Esophagus squamous epithelium (tissue), 5 donors: ENCODE measurements at places on chromosomes 6 and 20. TPM values are rescaled to one million over a fixed set of nuclear protein-coding genes. Genes with fewer than 3 reads are reported as not detected.

DNA sequence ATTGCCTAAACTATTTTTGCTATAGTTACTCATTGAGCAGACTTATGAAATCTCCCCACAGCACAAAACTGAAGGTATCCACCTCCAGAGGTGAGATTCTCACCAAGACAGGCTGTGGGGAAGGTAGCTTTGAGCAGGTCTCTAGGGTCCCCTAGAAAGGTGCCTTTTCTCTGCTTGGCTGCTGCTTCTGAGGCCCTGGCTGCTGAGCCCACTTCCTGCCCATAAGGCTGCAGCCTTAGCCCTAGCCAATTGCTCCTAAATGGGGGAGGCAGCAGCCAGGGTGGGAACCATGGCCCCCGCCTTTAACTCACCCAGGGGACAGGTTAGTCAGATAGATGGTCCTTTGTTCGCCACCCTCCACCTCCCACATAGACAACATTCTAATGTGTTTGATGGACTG, 3.6 kb downstream of the NT5E start:
- H3K4me3 ChIP-seq = no peak overlapping the region
- no peaks in the 10 kb centered on the region for H3K27me3 ChIP-seq
- no peak for DNase-seq
- H3K27ac ChIP-seq = no peak overlapping the region

GRCh38 chr6:593139-593906, 63.6 kb downstream of the HUS1B start:
- no peak overlapping the region for H3K27ac ChIP-seq
- no peaks in the 10 kb centered on the region for H3K36me3 ChIP-seq

GRCh38 chr6:119643876-119644275, 294.3 kb upstream of the MAN1A1 start:
- no peak for DNase-seq
- H3K4me1 ChIP-seq = no peaks in the 10 kb centered on the region
- no peak overlapping the region for H3K27ac ChIP-seq
- no peaks in the 10 kb centered on the region for H3K36me3 ChIP-seq
- H3K27me3 ChIP-seq = no peaks in the 10 kb centered on the region

DNA sequence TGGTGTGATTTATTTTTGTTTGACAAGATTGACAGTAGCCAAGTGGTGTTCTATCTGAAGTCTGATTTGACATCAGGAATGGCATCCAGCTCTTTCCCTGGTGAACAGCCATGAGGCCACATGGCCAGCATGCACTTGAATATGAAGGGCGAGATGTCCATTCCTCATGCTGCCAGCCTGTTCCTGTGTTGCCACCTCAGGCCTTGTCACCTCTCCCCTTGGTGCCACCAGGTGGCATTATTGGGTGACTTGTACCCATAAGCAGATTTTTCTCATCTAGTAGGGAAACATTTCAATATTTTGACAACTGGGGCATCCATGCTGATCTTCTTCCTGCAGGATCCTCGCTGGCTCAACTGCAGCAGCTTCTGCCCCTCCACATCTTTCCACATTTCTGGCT, 199.1 kb downstream of the ERMARD start:
- DNase-seq = no peak
- no peak overlapping the region for H3K27ac ChIP-seq
- H3K4me3 ChIP-seq = no peak overlapping the region
- H3K27me3 ChIP-seq = no peaks in the 10 kb centered on the region

- no peak for DNase-seq
- H3K27me3 ChIP-seq = no peaks in the 10 kb centered on the region
- H3K36me3 ChIP-seq = no peaks in the 10 kb centered on the region
- H3K4me1 ChIP-seq = no peaks in the 10 kb centered on the region
These were observed 106.4 kb upstream of the CEP162 start for GRCh38 chr6:84333842-84334241.

GRCh38 chr6:39530201-39530759, 194.9 kb downstream of the KIF6 start:
- DNase-seq = no peak
- H3K4me1 ChIP-seq = no peaks in the 10 kb centered on the region
- no peaks in the 10 kb centered on the region for H3K27me3 ChIP-seq
- no peak overlapping the region for H3K27ac ChIP-seq
- H3K36me3 ChIP-seq = no peaks in the 10 kb centered on the region

DNA sequence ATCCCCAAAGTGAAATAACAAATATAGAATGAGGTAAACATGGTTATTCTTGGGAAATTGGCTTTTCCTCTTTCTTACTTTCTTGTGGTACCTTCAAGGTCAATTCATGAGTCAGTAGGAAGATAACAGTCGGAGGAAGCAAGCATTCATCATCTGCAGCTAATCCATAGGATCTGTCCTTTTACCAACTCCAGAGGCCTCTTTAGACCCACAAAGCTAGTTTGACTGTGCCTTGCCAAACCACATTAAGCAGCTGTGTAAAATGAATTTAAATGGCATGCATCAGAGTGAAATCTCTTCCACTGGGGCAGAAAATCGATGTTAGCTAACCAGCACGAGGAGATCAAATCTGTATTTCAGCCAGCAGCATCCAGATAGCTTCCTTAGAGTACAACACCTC, 171.3 kb downstream of the TMEM242 start:
- peaks cover 62% of the 10 kb centered on the region for H3K36me3 ChIP-seq
- peaks cover 17% of the 10 kb centered on the region for H3K4me1 ChIP-seq
- no peak overlapping the region for H3K4me3 ChIP-seq
- H3K27ac ChIP-seq = no peak overlapping the region

DNA sequence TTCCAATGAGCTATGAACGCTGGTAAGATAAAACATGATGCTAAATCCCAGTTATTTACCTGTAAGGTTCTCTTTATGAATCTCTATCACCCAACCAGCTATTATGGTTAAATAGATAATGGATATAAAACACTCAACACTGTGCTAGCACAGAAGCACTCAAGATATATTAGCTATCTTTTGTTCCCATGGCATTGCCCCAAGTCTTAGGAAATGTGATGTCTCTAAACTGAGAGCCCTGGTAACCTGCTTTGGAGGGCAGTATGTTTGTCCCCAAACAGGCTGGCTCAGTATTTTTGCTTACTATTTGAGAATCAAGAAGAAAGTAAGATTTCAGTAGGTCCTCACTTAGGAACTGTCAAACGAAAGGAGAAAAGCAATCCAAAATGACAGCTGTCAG, 90.5 kb downstream of the BTBD9 start:
- DNase-seq = no peak
- no peak overlapping the region for H3K4me3 ChIP-seq
- no peaks in the 10 kb centered on the region for H3K27me3 ChIP-seq
- H3K27ac ChIP-seq = no peak overlapping the region

GRCh38 chr6:41228616-41229015, 467 bp downstream of the TREML4 start:
- H3K27ac ChIP-seq = no peak overlapping the region
- H3K4me1 ChIP-seq = no peaks in the 10 kb centered on the region
- no peaks in the 10 kb centered on the region for H3K36me3 ChIP-seq

- no peaks in the 10 kb centered on the region for H3K27me3 ChIP-seq
- no peaks in the 10 kb centered on the region for H3K4me1 ChIP-seq
- no peak overlapping the region for H3K27ac ChIP-seq
These were observed 349.2 kb upstream of the RNF217 start for GRCh38 chr6:124613031-124613430.

- H3K4me1 ChIP-seq = no peaks in the 10 kb centered on the region
- H3K27me3 ChIP-seq = no peaks in the 10 kb centered on the region
- H3K27ac ChIP-seq = no peak overlapping the region
- no peak overlapping the region for H3K4me3 ChIP-seq
- DNase-seq = no peak
These were observed 656 bp downstream of the TDRD6 start for GRCh38 chr6:46688117-46688965.

The LRRC73 gene
- total RNA-seq = 0.83 TPM

The SLC24A3 gene
- 5.7 TPM for total RNA-seq

The OXT gene
- total RNA-seq = not detected
